ENCODE measurements at places on chromosomes 7 and 10.

DNA sequence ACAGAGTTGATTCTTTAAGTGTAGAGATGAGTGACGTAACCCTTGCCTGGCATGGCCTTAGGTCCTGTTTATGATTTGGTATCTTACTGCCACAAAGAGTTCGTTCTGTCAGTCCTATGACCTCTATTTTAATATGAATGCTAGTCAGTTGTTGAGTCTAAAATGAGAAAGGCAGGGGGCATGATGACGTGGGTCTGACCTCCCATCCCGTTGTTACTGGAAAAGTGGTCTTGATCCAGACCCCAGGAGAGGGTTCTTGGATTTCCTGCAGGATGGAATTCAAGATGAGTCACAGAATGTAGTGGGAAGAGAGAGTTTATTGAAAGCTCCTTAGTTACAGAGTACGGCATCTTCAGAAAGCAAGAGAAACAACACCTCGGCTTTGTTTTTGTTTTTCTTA lies 317.0 kb upstream of the COBL start:
- no peak for DNase-seq

- DNase-seq, result no peak
Observed at GRCh38 chr7:53048638-53049037, 13.2 kb downstream of the POM121L12 start.

DNA sequence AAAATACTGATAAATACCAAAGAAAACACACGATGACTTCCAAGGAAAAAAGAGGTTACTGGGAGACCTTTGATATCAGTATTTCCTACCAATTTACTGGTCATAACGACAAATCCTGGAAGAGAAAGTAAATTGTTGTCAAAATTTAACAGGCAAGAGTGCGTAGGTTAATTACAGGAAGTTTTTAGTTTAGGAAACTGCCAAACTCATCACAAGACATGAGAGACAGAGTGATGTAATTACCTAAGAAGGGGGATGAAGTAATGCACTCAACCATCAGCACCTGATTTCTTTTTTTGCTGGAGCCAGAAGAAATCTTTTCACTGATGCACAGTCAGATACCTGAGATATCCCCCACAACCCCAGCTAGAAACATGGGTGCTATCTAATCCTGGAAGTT lies 16.8 kb downstream of the MACC1 start:
- no peak for DNase-seq

- DNase-seq, result no peak
Observed at GRCh38 chr7:139059905-139060304, 24.1 kb upstream of the ZC3HAV1L start.

- DNase-seq, result no peak
Observed at GRCh38 chr10:70227548-70228320, 5.5 kb downstream of the PPA1 start.

DNA sequence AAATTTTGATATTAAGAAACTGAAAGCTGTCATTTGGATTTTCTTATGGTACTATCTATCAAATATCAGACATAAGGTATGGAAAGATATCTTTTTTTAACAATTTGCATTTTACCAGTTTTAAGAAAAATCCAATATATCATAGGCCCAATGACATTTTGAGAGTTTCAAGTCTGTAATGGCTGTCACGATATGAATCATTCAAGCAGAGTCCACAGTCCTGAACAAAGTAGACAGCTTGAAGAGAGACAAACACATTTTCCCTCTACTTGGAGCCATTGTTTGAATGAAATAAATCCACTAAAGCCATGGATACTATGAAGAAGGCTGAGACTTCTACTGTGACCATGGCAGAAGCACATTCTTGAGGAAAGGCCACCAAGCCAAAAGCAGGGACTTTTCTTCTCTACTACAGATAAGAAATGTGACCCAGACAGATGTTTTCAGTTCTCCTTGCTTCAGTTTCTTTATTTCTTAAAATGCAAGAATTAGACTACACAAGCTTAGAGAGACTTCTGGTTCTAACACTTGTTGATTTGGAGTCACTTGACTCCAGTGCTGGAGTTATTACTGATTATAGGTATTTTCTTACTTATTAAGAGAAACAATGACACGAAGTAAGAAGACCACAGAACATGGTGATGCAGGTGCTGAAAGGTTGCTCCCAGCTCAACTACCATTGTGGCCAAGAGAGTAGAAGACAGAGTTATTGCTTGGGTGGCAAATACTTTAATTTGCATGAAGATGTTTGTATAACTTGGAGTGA lies 429.1 kb downstream of the KIF20B start:
- no peak for DNase-seq

DNA sequence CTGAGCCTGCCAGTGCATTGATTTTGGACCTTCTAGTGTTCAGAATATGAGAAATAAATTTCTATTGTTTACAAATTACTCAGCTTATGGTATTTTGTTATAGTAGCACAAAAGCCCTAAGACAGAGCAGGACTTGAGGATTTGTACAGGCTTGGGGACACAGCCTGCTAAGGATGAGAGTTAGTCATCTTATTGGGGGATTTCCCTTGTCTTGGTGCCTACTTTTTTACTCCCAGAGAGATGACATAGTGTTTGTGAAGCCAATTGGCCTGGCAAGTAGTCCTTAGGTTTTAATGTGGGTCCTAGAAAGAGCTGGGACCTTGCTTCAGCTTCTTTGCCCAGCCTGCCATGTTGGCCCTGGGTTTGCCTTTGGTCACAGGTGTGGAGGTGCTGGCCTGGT lies 364.0 kb downstream of the REEP3 start:
- no peak for DNase-seq

- peak; percentile 85 for DNase-seq
Observed at GRCh38 chr10:133260895-133261725, 15.6 kb downstream of the ADAM8 start.

GRCh38 chr7:16646472-16647072 lies 591 bp downstream of the BZW2 start:
- no peak for DNase-seq

DNA sequence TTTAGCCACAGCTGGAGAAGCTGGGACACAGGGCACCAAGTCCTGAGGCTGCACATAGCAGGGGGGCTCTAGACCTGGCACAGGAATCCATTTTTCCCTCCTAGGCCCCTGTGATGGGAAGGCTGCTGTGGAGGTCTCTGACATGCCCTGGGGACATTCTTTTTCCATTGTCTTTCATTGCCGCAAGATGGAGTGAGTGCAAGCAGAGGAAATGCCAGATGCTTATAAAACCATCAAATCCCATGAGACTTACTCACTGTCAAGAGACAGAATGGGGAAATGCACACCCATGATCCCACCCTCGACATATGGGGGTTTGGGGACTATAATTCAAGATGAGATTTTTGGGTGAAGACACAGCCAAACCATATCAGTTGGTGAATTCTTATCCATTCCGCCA lies 94.7 kb upstream of the FERD3L start:
- DNase-seq, result no peak

DNA sequence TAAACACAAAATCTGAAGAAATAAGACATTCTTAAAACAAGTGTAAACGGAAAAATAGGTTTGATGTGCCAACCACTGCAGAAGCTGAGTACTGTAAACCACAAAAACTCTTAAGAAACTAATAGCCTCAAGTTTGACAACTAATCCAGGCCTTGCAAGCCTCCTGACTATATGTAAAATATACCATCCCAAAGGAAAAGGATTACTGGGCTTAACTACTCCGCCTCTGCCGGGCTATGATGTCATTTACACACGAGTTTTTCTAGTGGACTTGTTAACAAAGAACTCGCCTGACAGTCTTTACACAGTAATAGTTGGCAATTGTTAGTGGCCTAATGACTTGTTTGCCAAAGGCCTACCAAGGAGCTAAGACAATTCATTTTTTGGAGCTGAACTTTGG lies 2.1 kb downstream of the KIF5B start:
- no peak for DNase-seq

- DNase-seq, result no peak
Observed at GRCh38 chr7:133771788-133772419, 355.2 kb upstream of the LRGUK start.

GRCh38 chr7:136528329-136528728 lies 340.1 kb upstream of the CHRM2 start:
- DNase-seq, result no peak

GRCh38 chr10:130028465-130028819 lies 64.4 kb upstream of the EBF3 start:
- DNase-seq, result no peak

GRCh38 chr10:123270221-123270620 lies 116.0 kb downstream of the BUB3 start:
- DNase-seq, result no peak

GRCh38 chr10:97898429-97898828 lies 48.8 kb downstream of the GOLGA7B start:
- no peak for DNase-seq

- DNase-seq, result no peak
Observed at GRCh38 chr7:18829858-18830285, 287.6 kb downstream of the TWIST1 start.

GRCh38 chr7:157465891-157466866 lies 129.4 kb downstream of the DNAJB6 start:
- DNase-seq, result no peak

GRCh38 chr7:108415821-108416536 lies 40.3 kb downstream of the NRCAM start:
- peak; percentile 31 for DNase-seq

- no peak for DNase-seq
Observed at GRCh38 chr10:92790440-92790839, 57.9 kb upstream of the EXOC6 start.

- DNase-seq, result no peak
Observed at GRCh38 chr7:151905353-151905752, 28.4 kb upstream of the PRKAG2 start.

DNA sequence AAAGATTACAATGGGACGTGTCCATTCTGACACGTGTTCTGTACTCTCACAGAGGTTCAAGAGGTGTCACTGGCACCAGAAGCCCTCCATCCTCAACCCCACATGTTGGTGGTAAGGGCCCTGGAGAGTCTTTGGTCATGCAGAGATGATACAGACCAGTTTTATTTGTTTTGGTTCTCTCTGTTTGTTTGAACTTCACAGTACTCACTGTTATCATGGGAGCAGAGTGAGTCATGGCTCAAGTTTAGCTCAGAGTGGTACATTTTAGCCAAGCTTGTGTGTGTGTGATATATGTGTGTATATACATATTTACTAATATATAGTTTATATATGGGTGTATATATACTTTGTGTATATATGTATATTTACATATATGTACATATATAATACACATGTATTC lies 935.6 kb downstream of the GRID1 start:
- no peak for DNase-seq

DNA sequence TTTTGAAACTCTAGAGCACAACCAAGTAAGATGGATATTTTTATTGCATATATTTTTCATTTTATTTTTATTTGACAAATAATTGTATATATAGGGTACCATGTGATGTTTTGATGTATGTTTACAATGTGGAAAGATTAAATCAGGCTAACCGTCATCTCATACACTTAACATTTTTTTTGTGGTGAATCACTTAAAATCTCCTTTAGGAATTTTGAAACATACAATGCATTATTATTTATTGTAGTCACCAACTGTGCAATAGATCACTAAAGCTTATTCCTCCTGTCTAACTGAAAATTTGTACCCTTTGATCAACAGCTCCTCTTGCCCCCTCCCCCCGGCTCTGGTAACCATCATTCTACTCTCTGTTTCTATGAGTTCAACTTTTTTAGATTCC lies 77.2 kb downstream of the DNAH11 start:
- DNase-seq, result no peak

GRCh38 chr10:11468126-11468742 lies 143.2 kb downstream of the USP6NL start:
- DNase-seq, result no peak

DNA sequence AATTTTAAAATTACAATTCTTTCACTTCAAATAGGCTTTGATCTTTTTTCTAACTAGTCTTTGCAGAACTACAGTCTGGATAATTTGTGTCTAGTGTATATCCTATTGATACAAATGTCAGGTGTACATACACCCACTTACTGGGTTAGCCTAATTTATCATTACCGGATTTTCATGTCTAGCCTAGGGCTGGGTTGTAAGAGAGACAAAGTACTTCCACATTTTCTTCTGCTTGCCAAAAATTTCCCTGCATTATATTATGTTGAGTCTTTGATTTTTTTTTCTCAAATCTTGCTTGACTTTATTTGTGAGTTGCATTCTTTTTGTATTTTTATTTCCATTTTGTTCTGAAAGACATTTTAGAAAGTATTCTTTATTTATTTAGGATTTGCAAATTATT lies 284.8 kb upstream of the FZD8 start:
- no peak for DNase-seq

DNA sequence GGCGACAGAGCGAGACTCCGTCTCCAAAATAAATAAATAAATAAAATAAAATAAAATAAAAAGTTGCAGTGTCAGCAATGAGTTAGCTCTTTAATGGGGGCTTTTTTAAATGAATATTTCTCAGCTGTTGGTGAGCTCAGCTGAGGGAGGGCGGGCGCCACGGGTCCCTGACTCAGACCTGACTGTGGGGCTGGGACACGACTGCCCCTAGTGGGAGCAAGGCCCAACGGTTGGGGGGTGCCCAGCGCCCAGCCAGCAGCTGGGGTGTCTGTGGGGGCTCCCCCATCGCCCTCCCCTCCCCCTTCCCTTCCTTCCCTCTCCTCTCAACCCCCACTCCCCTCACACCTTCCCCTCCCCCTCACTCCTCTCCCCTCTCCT lies 46.6 kb downstream of the PWWP2B start:
- peak; percentile 82 for DNase-seq

- no peak for DNase-seq
Observed at GRCh38 chr7:140035400-140036223, 27.1 kb downstream of the PARP12 start.

GRCh38 chr10:128577958-128578750 lies 451.9 kb upstream of the MKI67 start:
- no peak for DNase-seq

GRCh38 chr7:30034501-30034900 lies 6.3 kb downstream of the PLEKHA8 start:
- no peak for DNase-seq

GRCh38 chr7:1419688-1420087 lies 39.6 kb downstream of the MICALL2 start:
- DNase-seq, result no peak

- no peak for DNase-seq
Observed at GRCh38 chr7:106844279-106844997, 20.6 kb upstream of the PIK3CG start.

DNA sequence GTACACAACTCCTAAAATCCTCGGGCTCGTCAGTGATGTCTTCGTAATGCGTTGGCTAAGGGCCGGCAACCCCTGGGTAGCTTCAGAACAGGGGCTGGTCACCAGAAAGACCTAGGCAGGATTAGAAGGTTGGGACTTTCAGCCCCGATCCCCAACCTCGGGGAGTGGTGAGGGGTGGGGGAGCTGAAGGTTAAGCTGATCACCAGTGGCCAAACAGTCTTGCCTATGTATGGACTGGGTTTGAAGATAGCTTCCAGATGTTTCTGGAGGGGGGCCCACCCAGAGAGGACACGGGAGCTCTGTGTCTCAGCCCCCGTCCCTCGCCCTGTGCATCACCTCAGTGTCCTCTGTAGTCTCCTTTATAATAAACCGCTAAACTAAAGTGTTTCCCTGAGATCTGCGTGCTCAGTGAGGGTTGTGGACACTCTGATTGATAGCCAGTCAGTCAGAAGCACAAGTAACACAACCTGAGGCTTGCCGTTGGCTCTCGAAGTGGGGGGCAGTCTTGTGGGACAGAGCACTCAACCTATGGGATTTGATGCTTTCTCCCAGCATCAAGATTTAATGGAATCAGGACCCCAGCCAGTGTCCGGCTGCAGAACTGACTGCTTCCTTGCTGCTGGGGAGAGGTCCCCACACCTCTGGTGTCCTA lies 10.0 kb downstream of the PPP2R2D start:
- no peak for DNase-seq

GRCh38 chr7:76155938-76156337 lies 45.8 kb upstream of the SRRM3 start:
- DNase-seq, result no peak

Measured in stimulated activated CD8-positive, alpha-beta memory T cell treated with anti-CD3 and anti-CD28 coated beads, Interleukin-4, amount 100 ng/mL, for 48 hours (primary cell).